ENCODE measurements at places on chromosomes 2 and 18.

DNA sequence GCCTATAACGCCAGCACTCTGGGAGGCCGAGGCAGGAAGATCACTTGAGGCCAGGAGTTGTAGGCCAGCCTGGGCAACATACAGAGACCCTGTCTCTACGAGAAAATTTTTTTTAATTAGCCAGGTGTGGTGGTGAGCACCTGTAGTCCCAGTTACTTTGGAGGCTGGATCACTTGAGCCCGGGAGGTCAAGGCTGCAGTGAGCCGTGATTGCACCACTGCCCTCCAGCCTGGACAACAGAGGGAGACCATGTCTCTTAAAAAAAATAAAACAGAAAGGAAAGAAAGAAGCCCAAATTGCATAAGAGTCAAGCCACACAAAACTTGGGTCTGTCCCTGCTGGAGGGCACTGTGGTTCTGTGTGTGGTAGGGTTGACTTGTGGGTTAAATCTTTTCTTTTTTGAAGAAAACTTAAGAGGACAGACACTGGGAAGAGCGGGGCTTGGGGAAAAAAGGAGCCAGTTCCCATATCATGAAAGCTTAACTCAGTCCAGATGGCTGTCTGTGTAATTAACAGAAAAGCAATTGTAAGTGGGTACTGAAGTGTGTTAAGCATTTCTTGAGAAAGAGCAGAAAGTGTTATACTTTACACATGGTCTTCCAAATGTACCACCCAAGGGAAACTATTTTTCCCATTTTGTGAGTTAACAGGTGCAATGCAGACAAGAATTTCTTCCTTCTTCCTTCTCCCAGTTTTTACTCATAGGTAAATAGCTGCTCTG is 115.1 kb downstream of the ALPK2 start:
- DNase-seq, result no peak

DNA sequence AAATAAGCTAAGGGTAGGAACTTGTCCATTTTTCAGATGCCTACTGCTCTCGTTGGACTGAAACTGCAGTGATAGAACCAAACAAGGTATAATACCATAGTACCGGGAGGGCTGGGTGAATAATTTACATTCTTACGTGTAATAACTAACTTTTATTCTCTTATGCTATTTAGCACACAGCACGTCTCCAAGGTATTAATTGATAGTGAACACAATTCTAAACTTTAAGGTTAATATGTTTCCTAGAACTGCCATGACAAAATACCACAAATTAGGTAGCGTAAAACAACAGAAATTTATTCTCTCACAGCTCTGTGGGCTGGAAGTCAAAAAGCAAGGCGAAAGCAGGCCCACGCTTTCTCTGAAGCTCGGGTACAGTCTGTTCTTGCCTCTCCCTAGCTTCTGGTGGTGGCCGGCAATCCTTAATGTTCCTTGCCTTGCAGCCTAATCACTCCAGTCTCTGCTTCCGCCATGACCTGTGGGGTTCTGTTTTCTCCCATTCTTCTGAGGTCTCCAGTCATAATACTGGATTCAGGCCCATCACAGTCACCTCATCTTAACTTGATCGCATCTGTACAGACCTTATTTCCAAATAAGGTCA is 5.6 kb upstream of the BCL2 start:
- DNase-seq, result no peak

DNA sequence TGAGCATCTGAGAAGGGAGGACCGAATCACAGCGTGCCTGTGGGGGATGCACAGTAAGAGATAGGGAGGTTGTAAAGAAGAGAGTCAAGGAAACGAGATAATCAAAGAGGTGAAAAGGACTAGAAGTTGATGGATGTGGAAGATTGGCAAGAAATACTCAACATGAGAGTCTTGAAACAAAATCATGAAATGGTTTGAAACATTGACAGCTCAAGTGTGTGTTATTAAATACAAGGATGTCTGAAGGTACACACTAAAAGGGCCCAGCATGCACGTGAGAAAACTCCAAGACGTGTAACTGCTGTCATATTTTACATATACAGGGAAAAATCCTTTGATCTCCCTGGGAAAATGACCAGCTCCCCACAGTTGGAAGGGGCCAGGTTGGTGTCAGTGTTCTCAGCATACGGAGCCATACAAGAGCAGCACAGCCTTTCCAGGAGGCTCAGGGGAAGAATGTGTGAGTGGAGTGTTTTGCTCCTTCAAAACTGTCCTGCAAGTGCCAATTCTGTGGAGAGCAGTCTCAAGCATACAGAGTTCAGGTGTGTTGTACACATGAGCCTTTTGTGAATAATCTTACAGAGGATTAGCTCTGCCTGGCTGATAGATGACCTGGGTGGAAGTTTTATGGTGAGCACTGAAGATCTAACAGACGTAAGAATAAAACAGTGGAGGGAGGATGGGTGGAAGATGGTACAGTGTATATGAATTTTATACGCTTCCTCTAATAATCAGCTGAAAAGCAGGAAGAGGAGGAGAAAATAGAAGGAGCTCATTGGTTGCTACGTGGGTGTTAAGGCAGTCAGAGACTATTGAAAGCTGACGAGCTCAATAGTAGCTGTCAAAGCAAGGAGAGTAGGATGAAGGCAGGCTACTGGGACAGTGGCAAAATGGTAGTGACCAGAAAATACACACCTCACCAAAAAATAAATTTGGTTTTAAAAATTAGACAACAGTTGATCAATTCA is 126.8 kb downstream of the ATP9B start:
- DNase-seq, result no peak

- DNase-seq, result no peak
Observed at GRCh38 chr18:21742315-21742687, 1.7 kb downstream of the MIB1 start.

DNA sequence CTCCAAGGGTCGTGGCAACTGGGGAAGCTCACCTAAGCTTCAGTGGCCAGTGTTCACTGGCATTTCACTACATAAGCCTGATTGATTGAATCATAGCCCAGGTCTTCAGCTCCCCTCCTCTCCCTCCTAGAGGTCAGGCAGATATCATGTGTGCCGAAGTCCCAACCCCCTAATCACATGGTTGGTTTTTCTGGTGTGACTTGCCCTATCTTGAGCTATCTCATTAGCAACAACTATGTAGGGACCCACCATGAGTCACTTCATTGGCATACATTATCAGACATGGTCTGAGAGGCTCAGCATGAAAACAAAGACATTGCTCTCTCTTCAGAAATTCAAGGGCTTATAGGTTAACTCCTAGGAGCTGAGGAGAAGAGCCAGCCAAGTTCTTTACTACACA is 76.8 kb downstream of the LYPD1 start:
- DNase-seq, result no peak

- no peak for DNase-seq
Observed at GRCh38 chr2:37080266-37080665, 3.9 kb downstream of the HEATR5B start.

- DNase-seq, result no peak
Observed at GRCh38 chr2:215442401-215442787, 6.5 kb upstream of the FN1 start.

- DNase-seq, result no peak
Observed at GRCh38 chr2:3257826-3258225, 119.8 kb downstream of the EIPR1 start.

DNA sequence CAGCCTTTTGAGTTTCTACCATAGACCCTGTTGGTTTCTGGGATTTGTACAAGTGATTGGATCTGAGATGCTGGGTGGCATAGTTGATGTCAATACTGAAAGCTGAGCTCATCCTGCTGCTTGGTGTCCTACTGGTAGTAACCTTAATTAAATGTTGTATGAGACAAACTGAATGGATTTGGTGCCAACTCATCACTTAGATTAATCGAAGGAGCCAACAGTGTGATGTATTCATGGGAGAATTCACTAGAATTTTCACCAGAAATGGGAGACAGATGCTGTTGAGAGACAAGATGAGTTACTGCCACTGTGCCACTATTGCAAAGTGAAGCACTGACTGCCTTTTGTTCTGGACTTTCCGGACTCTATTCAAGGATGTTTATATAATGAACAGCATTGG is 158.5 kb downstream of the THADA start:
- no peak for DNase-seq

DNA sequence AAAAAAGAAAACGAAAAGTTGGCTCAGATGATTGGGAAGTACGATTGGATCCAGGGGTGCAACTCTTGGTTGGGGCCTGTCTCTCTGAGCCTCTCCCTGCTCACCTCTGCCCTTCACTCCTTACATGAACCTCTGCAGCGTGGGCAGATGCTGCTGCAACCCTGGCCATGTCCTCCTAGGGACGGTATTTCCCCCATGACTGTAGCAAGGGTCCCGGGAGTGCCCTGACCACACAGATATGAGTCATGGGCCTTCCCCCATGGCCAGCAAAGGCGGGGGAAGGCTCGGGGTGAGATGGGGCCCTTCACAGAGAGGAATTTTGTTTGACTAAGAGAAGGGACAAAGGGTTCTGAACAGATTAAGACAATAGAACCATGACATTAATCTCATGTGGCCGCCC is 129.0 kb downstream of the NCK2 start:
- DNase-seq, result no peak

DNA sequence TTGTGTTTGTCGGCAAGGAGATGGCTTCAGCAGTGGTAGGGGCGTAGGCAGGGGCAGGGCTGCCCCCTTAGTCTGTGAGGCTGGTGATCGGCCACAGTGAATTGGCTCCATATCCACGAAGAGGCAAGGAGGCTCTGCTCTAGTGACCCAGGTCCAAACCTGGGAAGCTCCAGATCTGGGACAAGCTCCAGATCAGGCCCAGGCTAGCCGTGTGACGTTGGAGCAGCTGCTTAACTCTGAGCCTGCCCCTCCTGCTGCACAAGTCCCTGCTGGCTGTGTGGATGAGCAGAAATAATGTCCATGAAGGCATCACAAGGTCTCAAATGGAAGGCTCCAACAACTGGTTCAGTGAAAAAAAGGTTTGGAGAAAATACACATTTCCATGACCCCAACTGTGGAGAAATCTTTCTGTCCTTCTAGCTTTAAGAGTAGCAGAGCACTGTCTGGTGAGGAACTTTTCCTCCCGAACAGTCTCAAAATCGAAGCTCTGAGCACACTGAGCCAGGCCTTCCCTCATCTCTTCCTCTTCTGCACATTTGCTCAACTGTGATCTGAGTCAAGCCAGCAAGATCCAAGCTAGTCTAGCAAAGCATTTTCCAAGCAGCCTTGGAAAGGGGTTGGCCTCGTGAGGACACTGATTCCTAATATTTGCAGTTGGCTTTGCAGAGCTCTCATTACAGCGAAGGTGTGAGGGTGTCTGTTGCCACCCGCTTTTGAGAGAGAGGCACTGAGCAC is 67.0 kb upstream of the TCF7L1 start:
- no peak for DNase-seq

- DNase-seq, result no peak
Observed at GRCh38 chr2:54534221-54534620, 78.1 kb downstream of the SPTBN1 start.

GRCh38 chr2:232386740-232387450 is 8.3 kb downstream of the ALPP start:
- no peak for DNase-seq

- no peak for DNase-seq
Observed at GRCh38 chr18:32025744-32026143, 7.1 kb downstream of the RNF125 start.

GRCh38 chr2:121128741-121129659 is 156.0 kb downstream of the TFCP2L1 start:
- no peak for DNase-seq

- no peak for DNase-seq
Observed at GRCh38 chr2:156883804-156884203, 373.7 kb upstream of the GALNT5 start.

GRCh38 chr2:85846411-85846810 is 42.4 kb downstream of the ST3GAL5 start:
- no peak for DNase-seq

DNA sequence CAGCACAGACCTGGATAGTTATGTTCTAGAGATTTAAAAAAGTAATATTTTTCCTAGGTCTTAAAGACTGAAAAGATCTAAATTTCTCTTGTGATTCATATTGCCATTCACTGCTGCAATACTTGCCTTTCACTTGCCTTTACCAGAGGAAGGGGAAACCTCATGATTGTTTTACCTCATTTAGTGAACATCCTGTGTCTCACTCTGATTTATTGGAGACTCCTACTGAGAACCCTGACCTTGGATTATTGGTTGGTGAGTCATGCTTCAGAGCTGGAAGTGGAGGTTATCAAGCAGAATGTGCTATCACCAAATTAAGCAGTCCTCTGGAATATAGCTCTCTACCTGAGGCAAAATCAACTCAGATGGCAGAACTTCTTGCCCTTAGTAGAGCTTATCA is 500.5 kb downstream of the TSN start:
- no peak for DNase-seq

DNA sequence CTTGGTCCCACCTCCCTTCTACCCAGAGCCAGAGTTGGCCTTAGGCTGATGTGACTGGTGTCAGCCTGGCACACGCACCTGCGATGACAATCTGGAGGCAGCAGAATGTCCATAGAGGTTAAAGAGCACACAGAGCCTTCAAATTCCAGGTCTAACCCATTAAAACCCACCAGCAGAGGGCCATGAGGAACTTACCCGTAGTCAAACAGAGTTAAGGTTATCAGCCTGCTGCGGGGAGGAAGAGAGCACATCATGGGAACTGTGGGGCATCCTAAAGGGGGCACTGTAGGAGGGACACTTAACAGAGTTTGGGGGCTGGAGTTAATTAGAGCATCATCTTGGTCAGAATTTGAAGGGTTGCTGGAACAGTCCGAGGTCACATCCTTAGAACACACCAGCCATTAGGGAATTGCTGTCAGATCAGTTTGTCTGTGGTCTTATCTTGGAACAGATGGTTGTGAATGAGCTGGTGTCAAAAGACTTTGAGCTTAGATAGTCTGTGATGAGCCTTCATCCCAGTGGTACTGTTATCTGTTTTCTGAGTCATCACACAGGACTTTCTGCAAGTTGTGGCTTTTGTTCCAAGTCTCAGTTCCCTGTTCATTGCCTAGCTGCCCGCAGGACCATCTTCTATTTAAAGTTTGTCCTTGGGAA is 248.6 kb downstream of the LOXHD1 start:
- DNase-seq, result no peak

GRCh38 chr18:54528942-54529376 is 62.1 kb upstream of the DYNAP start:
- DNase-seq, result no peak

GRCh38 chr2:30305235-30305634 is 73.9 kb downstream of the LBH start:
- no peak for DNase-seq

DNA sequence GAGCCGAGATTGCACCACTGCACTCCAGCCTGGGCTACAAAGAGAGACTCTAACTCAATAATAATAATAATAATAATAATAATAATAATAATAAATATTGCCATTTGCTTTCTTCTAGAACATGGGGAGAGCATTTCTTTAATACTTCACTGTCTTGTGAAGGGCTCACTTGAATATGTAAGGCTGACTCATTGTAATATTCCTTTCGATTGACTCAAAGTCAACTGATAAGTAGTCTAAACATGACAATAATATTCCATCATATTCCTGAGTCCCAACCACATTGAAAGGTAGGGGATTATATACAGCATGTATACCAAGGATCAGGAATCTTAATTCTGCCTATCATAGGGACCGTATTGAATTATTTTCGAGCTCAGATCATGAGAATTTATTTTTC is 949.2 kb downstream of the DSC3 start:
- DNase-seq, result no peak

DNA sequence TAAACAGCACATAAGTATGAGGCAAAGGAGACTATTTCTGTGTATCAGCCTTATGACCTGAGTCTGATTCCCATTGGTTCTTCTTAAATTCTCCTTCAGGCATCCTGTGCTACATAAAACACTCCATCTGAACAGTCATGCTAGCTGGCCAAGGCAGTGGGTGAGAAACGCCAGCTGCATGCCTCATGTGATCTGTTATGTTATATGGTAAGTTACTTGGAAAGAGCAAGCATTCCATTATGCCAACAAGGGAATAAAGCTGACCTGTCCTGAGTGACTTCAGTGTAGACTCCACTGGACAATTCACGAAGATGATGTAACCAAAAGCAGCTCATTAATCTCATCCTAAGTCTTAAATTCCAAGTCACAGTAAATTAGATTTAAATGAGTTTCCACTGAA is 216.5 kb upstream of the FN1 start:
- DNase-seq, result peak; percentile 49
